T-cell (primary cell): ENCODE measurements at places on chromosomes 4 and X.

GRCh38 chr4:14896656-14897175 lies 105.6 kb upstream of the CPEB2 start:
- DNase-seq: no peak

- DNase-seq: no peak
Observed at GRCh38 chr4:87938746-87939145, 36.8 kb upstream of the SPP1 start.

- no peak for DNase-seq
Observed at GRCh38 chr4:112083587-112084347, 61.5 kb upstream of the FAM241A start.

DNA sequence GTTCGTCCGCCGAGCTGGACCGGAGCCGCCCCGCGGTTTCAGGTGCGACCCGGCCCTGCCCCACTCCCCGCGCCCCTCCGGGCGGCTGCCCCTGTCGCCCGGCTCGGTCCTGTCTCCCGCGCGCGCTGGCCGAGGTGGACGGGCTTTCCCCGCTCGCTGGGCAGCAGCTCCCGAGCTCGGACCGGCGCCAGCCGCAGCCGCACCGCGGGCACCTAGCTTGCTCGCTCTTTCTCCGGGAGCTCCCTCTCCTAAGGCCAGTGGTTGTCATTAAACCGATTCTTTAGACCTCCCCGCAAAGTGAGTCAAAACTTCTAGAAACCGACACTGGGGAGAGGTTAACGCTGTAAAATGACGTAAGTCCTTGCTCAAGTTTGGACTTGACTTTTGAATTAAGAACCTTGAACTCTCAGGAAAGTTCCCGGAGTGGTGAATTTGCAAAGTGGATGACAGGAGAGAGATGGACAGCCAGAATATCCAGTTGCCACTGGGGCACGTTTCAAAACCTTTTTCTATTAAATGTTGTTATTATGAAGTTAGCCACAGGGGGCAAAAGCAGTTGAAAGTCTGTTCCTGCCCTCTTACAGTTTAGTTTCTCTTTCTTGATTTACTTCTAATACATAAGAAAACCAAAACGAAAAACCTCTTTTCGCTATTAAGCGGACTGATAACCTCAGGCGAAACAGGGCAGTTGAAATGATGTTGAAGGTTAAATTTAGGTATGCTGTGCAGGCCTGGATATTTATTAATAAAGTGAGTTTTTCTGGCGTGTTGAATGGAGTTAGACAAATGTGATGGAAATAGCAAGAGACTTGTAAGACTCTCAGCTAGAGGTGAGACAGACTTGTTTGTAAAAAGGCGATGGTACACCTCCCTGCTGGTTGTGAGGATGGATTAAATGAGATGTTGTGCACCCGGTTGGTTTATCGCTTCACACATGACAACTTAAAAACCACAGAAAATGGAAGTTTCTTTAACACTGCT lies 847 bp downstream of the PI4K2B start:
- peak; percentile 8 for DNase-seq

GRCh38 chr4:10879411-10880110 lies 195.0 kb upstream of the CLNK start:
- DNase-seq: no peak

DNA sequence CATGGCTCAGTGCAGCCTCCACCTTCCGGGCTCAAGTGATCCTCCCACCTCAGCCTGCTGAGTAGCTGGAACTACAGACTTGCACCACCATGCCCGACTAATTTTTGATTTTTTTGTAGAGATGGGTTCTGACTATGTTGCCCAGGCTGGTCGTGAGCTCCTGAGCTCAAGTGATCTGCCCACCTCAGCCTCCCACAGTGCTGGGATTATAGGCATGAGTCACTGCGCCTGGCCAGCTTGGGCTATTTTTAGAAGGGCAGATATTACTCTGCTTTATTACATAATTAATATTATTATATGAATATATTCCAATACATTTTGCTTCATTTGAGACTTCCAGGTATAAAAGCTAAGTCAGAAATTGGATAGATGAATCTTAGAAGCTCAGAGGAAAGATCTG lies 143.7 kb upstream of the ANK2 start:
- DNase-seq: no peak

DNA sequence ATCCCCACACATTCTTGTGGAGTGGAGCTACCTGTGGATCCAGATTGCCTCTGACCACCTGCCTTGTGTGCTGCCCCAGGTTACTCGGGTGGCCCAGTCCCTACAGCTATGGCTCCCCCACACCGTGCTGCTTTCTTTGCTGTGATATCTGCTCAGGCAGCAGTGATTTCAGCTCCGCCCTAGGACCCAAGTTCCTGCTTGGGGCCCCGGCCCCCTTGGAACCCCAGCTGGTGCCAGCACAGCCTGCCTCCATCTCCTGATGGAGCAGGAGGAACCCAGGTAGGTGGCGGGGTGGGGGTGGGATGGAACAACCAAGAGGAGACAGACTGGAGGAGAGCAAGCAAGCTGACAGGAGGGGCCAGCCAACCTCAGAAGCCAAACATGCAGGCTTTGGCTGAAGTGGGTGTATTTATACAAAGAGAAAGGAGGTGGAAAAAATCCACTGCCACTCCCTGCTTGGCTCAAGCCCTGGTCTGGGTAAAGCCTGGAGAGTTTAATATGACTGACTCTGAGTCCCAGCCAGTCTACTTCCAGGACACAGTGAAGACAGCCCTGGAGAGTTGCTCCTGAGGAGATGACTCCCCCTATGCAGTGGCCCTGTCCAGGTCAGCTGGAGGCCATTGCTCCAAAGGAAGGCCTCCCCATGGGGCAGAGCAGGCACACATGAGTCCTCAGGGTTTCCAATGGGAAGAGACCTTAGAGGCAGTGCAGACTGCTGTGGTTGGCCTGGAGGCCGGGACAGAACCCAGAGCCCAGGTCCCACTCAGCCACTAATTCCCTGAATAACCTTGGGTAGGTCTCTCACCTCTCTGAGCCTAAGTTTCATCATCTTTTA lies 197.1 kb upstream of the MAMLD1 start:
- no peak for DNase-seq

- DNase-seq: no peak
Observed at GRCh38 chrX:134374910-134375309, 85.1 kb upstream of the HPRT1 start.

DNA sequence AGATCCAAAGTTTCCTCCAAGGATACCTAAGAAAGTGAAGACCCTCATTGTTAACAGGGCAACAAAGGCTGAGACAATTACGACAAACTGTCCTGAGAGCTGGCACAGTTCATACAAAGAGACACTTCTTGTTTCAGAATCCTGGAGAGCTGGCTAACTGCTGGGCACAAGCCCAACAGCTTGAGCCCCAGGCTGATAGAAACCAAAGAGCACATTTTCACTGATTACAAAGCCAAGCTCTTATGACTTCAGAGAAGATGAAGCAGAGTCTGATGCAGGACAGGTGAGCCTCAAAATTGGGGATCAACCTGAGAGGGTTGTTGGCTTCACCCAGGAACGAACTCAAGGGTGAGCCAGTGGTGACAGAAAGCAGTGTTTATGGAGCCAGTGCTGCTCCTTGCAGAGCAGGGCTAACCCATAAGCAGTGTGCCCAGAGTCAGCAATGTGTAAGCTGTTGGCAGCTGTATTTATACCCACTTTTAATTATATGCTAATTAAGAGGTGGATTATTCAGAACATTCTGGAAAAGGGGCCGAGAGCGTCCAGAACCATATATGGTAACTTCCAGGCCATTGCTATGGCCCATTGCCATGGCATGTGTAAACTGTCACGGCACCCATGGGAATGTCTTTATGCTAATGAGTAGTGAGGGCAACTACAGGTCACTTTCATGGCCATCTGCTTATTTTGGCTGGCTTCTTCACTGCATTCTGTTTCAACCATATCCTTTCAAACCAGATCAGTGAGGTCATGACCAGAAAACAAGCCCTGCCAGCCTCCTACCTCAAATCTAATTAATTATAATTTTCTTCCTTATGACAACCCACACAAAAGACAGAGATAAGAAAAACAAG lies 183.7 kb downstream of the EVC2 start:
- DNase-seq: no peak

- no peak for DNase-seq
Observed at GRCh38 chrX:133813971-133814370, 171.4 kb downstream of the GPC3 start.

- no peak for DNase-seq
Observed at GRCh38 chr4:44150091-44150576, 298.5 kb downstream of the KCTD8 start.

DNA sequence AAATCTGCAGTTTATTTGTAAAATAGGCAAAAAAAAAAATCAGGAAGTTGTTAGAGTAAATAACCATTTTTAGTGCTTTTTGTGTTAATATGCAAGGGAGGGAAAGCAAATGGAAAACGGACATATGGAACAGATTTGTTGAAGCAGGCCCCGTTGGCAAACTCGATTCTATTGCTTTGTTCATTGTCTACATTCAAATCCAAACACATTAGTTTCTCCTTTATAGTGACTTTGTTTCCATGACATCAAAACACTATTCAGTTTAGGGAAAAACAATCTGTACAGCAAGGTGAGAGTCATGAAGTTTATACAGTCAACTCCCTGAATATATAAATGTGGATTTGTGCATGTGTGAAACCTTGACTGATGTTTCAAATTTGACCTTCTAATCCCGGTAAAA lies 142.2 kb downstream of the FAM47A start:
- no peak for DNase-seq

- no peak for DNase-seq
Observed at GRCh38 chr4:181672751-181673150, 570.5 kb upstream of the TENM3 start.

- no peak for DNase-seq
Observed at GRCh38 chr4:76950956-76951671, 1.6 kb downstream of the SEPTIN11 start.

DNA sequence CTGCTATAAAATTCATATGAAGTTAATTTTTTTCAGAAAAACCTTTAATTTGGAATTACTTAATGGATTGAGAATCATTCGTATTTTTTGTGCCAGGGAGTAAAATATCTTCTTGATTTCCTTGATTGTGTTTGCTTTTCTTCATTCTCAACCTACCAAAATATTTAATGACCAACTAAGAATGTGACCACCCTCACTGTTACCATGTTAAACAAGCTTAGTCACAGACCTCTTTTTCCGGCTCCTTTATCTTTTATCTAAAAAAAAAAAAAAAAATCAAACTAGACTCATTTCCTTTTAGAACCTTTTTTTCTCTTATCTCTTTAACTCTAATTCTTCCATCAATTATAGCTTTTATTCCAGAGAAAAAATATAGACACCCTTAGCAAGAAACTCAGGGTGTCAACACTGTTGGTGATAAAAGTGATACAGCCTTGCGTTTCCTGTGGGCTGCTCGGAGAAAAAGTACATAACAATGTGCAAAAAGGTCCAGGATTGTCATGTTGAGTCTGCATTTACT lies 20.6 kb upstream of the HPGDS start:
- DNase-seq: no peak

DNA sequence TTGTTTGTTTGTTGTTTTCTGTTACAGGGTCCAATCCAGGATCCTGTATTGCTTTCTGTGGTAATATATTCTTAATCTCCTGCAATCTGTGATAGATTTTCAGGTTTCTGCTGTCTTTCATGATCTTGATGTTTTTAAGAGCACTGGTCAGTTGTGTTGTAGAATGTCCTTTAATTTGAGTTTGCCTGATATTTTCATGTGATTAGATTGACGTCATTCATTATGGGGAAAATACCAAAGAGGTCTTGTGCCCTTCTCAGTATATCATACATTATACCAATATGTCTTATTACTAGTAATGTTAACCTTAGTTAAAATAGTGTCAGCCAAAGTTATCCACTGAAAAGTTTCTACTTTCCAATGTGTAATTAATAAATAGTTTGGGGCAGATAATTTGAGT lies 929.3 kb downstream of the PCDH19 start:
- no peak for DNase-seq

- no peak for DNase-seq
Observed at GRCh38 chr4:95167805-95168204, 381.0 kb downstream of the UNC5C start.

- DNase-seq: no peak
Observed at GRCh38 chrX:151704041-151704663, 8.9 kb downstream of the PRRG3 start.

- no peak for DNase-seq
Observed at GRCh38 chr4:53923921-53924320, 140.5 kb downstream of the CHIC2 start.

GRCh38 chr4:140870427-140870826 lies 114.2 kb upstream of the TBC1D9 start:
- no peak for DNase-seq

GRCh38 chr4:101977076-101977475 lies 186.5 kb downstream of the BANK1 start:
- no peak for DNase-seq

GRCh38 chr4:147361726-147362125 lies 119.2 kb upstream of the EDNRA start:
- DNase-seq: no peak

GRCh38 chr4:77711469-77711868 lies 105.8 kb downstream of the CXCL13 start:
- DNase-seq: no peak

DNA sequence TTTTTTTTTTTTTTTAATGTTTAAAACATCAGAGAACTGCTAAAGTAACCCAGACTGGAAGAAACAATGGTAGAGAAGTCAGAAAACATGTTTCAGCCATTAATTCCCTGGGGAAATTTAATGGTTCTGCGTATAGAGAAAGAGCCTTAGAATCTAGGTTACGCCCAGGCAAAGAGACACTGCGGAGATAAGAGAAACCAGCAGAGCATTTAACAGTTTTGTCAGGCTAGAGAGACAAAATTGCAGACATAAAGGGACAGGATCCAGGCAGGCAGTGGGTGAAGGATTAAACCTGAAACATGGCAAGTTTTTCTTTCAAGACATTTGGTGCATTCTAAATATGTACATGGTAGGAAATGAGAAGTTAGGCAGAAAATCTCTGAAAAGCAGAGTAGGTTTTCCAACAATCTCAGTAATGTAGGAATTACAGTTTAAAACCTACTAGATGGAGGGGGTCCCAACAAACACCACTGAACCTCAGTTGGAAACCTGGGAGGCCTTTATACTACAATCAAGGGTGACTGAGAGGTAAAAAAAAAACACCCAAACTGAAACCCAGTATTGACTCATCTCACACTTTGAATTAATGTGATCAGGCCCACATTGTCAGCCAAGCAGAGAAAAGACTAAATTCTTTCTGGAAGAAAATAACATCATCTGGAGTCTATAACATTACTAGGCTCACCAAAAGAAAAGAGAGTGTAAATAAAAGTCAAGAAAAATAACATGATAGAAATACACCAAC lies 254.2 kb upstream of the NWD2 start:
- DNase-seq: no peak

- no peak for DNase-seq
Observed at GRCh38 chr4:174069848-174070330, 213.6 kb downstream of the FBXO8 start.

DNA sequence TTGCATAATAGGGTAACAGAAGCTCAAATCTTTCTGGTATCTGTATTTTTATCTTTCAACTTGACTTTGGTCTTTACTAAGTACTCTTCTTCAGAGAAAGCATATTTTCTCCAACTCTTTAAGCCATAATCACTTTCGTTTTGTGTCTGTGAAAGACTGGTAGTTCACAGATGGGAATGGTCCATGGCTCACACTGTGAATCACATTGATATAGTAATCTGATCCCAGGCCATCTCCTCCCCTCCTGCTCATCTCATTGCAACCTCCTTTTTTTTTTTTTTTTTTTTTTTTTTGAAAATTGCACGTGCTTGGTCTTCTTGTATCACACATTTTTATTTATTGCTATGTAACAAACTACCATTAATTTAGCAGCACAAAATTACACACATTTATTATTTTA lies 694.5 kb upstream of the SLIT2 start:
- no peak for DNase-seq
